ENCODE measurements at places on chromosomes 11 and 22.
A peak's percentile ranks its signal among the peaks of the same experiment; 100 is the strongest.

DNA sequence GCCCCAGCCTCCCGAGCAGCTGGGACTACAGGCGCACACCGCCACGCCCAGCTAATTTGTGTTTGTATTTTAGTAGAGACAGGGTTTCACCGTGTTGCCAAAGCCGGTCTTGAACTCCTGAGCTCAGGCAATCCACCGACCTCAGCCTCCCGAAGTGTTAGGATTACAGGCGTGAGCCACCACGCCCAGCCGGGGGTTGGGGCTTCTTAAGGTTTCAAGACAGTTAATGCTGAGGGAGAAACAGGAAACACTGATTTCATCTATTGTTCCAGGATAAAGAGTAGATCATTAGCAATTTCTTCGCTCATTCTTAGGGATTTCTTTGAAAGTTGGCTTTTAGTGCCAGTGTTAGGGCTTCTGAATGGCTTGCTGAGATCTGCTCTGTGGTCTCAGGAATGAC is 21.2 kb upstream of the CLMP start:
- no peak for DNase-seq

- DNase-seq, result peak; percentile 67
Observed at GRCh38 chr11:66011239-66011784, 496 bp upstream of the CST6 start.

DNA sequence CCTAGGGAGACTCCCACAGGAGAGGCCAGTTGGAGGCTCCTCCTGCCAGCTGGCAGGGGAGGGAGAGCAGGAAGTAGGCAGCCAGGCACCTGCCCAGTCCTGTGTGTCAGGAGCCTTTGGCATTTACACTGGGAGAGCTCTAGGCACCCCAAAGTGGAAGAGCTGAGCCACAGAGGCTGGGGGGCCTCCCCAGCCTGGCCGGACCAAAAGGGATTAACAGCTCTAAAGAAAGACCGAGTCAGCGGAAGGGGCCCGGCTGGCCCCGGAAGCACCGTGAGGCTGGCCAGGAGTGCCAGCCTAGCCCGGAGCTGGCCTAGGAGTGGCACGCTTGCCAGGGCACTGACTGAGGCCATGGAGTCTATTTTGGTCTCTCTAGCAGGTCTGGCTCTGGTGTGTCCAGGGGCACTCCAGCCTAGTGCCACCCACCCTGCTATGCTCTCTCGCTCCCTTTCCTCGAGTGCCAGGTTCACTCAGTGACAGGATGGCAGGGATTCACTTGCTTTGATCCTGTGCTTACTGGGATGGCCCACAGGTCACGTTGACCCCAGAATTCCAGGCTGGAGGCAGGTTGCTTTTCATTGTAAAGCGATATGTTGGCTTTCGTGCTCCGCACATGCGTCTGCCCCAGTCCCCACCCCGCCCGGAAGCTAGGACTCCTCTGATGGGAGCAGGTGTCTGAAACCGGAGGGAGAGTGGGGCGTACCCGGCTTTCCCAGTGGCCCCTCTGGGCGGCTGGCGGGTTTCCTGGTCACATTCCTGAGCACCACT is 3.3 kb upstream of the KMT5B start:
- no peak for DNase-seq

DNA sequence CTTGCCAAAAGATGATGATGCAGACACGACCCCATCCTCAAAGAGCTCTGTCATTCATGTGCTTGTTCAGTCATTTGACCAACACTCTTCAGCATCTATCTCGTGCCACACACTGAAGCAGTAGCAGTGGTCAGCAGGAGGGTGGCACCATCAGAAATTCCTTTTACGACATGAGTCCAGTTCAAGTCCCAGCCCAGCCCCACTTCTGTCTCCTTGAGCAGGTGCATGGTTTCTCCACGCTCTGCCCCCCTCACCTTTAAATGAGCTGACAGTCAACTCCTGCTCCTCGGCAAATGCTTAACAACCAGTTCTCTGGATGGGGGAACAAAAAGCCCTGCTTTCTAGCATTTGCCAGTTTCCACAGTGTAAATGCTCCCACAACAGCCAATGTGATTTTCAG is 60.9 kb downstream of the SYN3 start:
- DNase-seq, result no peak

DNA sequence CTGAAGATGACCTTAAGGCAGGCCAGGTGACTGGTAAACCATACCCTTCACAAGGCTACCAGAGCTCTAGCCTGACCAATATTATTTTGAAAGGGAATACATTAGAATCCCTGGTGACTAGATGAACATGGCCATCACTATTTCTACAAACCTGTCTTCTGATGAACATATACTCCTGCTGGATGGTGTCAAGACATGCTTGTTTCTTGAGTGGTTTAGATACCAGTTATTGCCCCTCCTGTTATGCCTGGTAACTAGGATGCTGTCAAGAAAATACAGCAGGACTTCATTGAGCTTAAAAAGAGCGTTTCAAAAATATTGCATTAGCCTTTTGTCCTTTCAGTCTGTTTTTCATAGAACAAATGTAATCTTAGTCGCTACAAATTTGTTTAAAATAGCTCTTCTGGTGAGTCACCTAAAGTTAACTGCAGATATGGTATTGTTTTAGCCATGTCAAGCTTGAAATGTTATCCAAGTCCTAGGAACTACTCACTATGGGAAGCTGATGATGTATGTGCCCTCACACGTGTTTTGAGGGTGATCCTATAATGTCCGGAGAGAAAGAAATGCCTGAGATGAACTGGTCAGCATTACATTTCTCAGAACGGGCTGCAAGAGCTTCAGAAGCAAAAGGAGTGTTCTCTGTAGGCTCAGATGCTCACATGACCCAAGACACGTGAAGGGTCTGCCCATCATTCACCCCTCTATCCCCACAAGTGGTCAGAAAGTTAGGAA is 20.6 kb downstream of the ADM start:
- DNase-seq, result peak; percentile 83
